Cardiac muscle cell (in vitro differentiated cells and primary cell): ENCODE measurements at places on chromosomes 2 and 18. TPM values are rescaled to one million over a fixed set of nuclear protein-coding genes. Genes with fewer than 3 reads are reported as not detected.

SLC5A7 gene
- total RNA-seq = 0.04 and 0.06 TPM in 2 replicates

PTPRN gene
- 0.36 and 1.2 TPM in 2 replicates for total RNA-seq

CACNB4 gene
- total RNA-seq = 0.09 and 0.25 TPM in 2 replicates

BAZ2B gene
- total RNA-seq = 60.1 and 103 TPM in 2 replicates

TDRD15 gene
- total RNA-seq = not detected in 2 replicates

PROKR1 gene
- total RNA-seq = 0.04 and 0.06 TPM in 2 replicates

RAB17 gene
- total RNA-seq = 2.9 and 4.7 TPM in 2 replicates

VSNL1 gene
- 3.9 and 4.1 TPM in 2 replicates for total RNA-seq
